ENCODE measurements at places on chromosomes 7 and 10.

DNA sequence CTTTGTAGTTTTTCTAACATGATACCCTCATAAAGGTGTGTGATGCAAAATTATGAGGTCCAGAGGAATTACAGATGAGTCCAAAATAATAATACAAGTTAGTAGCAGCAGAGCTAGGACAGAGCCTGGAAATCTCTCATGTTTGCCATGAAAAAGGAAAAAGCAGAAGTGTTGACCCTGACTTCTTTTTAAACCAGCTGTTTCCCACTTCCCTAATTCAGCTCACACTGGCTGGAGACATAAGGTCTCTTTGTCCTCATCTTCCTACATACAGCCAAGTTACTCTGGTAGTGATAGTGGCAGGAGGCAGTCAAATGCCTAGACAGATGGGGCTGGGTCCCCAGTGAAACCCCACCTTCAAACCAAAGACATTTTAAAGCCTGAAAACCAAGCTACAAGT, 269.2 kb downstream of the C7orf25 start:
- DNase-seq = no peak

GRCh38 chr10:79479283-79479909, 32.9 kb upstream of the EIF5AL1 start:
- no peak for DNase-seq

- no peak for DNase-seq
Measured at GRCh38 chr7:120991161-120991560, 2.6 kb downstream of the CPED1 start.

GRCh38 chr7:130309986-130310385, 17.0 kb downstream of the CPA4 start:
- no peak for DNase-seq

GRCh38 chr10:21326594-21327288, 198.7 kb downstream of the SKIDA1 start:
- no peak for DNase-seq
